ENCODE measurements at places on chromosomes 12 and 14.
A peak's percentile ranks its signal among the peaks of the same experiment; 100 is the strongest.

GRCh38 chr14:32764131-32764530 lies 174.5 kb upstream of the NPAS3 start:
- no peak for DNase-seq

GRCh38 chr14:53934778-53935414 lies 21.7 kb downstream of the BMP4 start:
- no peak for DNase-seq

DNA sequence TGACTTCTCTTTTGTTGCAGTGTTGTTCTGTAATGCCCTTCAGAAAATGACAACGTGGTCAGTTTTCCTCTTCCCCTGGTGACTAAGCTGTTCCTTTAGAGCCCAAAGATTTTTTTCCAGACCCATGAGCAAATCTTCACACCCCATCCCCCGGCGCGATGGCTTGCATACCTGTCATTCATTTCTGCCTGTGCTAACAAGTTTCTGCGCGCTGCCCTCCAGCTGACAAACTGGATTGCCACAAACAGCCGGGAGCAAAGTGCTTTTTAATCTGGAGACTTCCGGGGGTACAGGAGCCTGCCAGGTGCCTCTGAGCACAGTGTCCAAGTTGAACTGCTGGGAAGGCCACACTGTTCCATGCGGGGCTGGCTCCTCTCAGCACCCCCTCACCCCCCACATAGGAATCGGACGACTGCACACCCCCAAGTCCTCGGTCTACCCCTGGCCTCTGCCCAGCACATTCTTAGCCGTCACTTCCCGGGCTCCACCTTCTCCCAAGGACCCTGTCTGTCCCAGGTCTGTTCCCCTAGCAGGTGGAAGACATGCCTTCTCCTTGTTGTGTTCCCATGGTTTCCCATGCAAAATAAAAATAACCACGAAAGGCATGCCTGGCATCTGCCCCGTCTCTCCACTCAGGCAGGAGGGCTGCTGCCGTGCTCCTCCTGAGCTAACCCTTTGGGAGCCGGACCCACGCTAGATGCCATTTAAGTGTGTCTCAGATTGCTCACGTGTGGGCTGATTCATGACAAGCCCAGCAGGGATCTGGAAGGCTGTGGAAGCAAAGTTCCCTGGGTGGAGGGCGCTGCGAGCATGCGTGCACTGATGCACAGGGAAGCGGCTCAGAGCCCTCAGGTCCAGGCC lies 14.1 kb downstream of the RILPL1 start:
- DNase-seq, result no peak

DNA sequence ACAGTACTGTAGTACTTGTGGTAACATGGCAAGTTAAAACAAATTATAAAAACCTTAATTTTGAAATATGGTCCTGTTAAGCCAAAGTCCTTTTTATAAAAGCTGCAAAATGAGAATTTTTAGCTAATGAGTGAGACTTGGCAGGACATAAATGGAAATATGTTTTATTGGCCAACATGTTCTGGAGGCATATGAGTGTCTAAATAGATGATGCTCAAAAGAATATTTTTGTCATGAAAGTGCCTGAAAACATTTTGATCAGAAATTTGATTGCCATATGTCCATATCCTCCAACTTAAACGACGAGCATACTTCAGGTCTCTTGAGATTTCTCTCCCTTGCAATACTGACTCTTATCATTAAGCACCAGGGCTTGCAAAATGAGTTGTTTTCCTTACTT lies 972.6 kb downstream of the TMTC2 start:
- no peak for DNase-seq

- DNase-seq, result no peak
Observed at GRCh38 chr12:129152351-129153104, 299.2 kb downstream of the GLT1D1 start.

- DNase-seq, result peak; percentile 50
Observed at GRCh38 chr12:6538420-6539313, 4.3 kb downstream of the GAPDH start.

GRCh38 chr14:39722547-39723273 lies 290.5 kb upstream of the FBXO33 start:
- no peak for DNase-seq

- DNase-seq, result peak; percentile 41
Observed at GRCh38 chr14:102085948-102086708, 716 bp downstream of the HSP90AA1 start.

- DNase-seq, result no peak
Observed at GRCh38 chr12:129230995-129231394, 377.7 kb downstream of the GLT1D1 start.

- DNase-seq, result no peak
Observed at GRCh38 chr12:43551971-43552559, at the start of gene ADAMTS20. ADAMTS20 (minus strand) TSS chr12:43552203; CDS start chr12:43551921, 282 bp downstream.

- DNase-seq, result no peak
Observed at GRCh38 chr12:46089414-46090162, 99.2 kb upstream of the SCAF11 start.

- no peak for DNase-seq
Observed at GRCh38 chr12:3744229-3744901, 8.5 kb downstream of the CRACR2A start.

- DNase-seq, result no peak
Observed at GRCh38 chr12:108650083-108650482, 16.4 kb upstream of the SELPLG start.

GRCh38 chr14:21449899-21450216 lies 6.1 kb downstream of the CHD8 start:
- no peak for DNase-seq

GRCh38 chr14:79949906-79950305 lies 261.4 kb downstream of the DIO2 start:
- DNase-seq, result no peak

DNA sequence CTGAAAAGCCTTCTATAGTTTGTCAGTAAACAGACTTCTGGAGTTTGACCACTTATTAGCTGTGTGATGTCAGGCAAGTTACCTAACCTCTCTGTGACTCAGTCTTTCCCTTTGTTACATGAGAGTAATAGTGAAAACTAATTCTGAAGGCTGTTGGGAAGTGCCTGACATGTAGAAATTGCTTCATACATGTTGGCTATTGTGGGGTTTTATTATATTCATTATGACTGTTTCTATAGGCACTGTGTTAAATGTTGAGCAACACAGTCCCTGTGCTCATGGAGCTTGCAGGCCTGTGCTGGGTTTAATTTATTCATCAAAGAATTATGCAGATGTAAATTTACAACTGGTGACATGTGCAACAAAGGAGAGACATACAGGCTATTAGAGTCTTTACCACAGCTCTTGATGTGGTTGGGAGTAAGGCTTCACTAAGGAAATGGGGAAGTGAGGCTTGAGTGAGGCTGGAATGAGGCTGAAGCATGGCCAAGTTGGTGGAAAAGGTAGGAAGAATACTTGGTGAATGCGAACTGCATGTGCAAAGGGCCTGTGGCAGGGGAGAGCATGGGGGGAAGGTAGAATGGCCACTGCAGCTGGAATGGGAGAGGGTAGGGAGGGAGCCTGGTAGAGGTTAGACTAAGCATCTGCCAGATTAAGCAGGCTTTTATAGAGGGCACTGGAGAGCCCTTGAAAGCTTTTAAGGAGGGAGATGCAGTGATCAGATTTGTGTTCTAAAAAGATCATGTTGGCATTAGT lies 236.4 kb upstream of the CRY1 start:
- DNase-seq, result no peak

DNA sequence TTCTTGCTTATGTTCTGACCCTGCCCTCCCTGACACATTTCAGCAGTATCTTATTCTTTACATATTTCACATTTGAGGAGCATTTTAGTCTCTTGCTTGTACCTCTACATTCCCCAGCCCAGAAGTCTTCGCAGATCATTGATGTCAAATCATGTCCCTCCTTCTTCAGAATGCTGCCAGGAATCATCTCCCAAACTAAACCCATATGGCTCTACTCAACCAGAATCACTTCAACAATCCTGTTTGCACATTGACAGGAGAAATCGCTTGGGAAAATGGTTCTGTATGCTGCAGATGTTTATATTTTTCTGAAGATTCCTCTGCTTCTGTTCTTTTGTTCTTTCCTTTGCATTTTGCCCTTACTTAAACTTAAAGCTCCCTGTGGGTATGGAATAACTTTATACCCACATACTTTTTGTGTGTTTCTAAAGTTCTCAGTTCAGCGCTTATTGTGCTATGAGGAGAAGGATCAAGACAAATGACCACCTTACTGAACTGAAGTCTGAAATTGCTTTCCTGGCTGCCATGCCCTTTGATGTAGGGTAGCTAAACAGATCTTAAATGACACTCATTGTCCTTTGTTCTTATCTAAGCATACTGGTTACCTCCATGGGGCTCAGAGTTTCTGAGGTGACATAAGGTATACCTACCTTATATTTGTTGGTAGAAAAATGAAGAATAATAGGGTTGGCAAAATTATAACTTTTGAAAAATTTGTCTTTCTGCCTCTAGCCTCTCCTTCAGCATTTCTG lies 134.6 kb downstream of the SLC25A21 start:
- no peak for DNase-seq

GRCh38 chr12:26239122-26239851 lies 43.9 kb downstream of the SSPN start:
- DNase-seq, result no peak

- DNase-seq, result no peak
Observed at GRCh38 chr14:75067212-75067611, 2.2 kb upstream of the ZC2HC1C start.

DNA sequence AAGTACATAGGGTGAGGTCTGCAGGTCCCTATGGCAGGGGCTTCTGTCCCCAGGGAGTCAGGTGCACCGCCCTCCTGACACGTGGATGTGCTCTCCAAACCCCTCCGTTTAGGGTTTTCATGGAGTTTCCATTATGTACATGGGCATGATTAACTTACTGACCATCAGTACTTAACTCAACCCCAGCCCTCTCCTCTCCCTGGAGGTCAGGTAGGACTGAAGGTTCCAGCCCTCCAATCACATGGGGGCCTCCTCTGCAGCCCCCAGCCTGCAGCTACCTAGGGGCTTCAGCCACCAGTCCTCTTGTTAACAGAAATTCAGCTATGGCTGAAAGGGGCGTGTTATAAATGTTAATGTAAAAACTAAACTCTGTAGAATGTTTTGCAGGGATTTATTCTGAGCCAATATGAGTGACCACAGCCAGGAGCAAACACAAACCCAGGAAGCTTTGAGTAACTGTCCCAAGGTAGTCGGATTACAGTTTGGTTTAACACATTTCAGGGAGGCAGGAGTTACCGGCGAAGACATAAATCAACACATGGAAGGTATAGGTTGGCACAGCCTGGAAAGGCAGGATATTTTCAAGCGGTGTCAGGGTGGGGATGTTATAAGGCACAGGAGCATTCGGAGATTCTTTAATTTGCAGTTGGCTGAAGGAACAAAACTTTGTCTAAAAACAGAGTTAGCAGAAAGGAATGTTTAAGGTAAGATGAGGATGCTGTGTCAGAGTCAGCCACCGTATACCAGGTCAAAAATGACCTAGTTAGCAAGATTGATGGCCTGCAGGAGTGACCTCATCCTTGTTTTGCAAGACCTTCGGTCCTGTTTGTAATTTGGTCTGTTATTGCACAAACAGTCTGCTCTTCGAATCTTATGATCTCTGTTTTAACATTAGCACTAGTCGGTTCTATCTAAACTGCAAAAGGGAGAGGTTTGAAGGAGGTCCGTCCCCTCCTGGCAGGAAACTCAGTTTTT lies 75.2 kb downstream of the TNFAIP2 start:
- DNase-seq, result no peak

GRCh38 chr12:116677202-116677661 lies 60.6 kb downstream of the SPRING1 start:
- no peak for DNase-seq

- no peak for DNase-seq
Observed at GRCh38 chr14:59698793-59699192, 122.2 kb upstream of the CCDC175 start.

DNA sequence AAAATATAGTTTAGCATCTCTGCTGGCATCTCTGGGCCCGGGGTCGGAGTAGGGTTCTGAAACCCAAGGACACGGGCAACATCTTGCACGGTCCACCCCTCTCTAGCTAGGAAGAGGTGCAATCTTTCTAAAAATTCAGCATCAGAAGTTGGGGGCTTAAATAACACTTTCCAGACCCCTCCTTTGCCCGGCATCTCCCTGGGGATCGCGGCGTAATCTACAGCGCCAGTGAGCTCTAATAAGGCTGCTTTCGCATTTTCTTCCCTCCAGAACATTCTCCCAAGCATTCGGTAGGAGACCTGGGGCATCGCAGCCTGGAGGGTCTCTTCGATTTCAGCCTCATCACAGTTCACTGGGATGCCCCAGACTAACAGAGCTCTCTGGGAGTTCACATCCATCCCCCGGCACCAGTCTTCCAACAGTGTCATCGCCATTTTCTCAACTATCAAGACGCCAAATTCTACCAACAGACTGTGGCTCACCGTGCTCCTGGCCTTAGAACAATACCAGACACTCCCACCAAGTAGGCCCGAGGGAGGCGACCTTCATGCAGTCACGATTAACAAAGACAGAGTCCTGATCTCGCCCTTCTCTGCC lies 880 bp downstream of the PNMA1 start:
- DNase-seq, result no peak

- no peak for DNase-seq
Observed at GRCh38 chr12:5614256-5614655, 182.3 kb downstream of the NTF3 start.

- peak; percentile 60 for DNase-seq
Observed at GRCh38 chr14:106039400-106039799, 513.0 kb downstream of the TMEM121 start.

- no peak for DNase-seq
Observed at GRCh38 chr14:76131071-76131965, 20.4 kb upstream of the GPATCH2L start.
